LNCaP clone FGC (cell line): ENCODE measurements at places on chromosomes 16 and 17.

- DNase-seq, result no peak
Observed at GRCh38 chr17:42485680-42486079, 27.0 kb downstream of the ATP6V0A1 start.

DNA sequence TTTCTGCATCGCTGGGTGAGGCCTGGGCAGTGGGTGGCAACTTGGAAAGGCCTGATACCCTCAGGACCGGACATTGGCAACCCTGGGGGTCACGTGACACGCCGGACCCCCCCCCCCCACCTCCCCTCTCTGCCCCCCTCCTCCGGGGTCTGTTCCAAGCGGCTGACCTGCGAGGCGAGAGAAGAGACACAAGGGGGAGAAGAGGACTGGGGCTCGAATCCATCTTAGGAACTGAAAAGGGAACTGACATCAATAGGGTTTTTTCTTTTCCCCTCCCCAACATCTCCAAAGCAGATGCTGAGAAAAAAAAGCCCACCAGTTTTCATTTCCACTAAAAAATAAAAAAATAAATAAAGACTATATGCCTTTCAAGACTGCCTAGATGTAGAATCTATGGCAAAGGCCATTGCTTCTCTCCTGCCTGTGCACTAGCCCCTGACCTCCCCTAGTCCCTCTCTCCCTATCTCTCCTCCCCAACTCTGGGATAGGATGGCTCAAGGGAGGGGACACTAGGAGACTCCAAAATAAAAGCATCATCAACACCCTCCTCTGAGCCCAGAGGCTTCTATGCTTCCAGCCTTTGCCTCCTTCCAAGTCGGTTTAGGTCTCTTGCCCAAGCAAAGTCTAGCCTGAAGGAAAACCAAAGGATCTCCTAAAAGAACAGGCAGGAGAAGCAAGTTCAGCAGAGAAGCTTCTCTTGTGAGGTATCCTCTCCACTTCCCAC is 7.7 kb upstream of the HOXB2 start:
- no peak for DNase-seq

GRCh38 chr17:76968707-76969597 is 100.7 kb downstream of the MGAT5B start:
- no peak for DNase-seq

DNA sequence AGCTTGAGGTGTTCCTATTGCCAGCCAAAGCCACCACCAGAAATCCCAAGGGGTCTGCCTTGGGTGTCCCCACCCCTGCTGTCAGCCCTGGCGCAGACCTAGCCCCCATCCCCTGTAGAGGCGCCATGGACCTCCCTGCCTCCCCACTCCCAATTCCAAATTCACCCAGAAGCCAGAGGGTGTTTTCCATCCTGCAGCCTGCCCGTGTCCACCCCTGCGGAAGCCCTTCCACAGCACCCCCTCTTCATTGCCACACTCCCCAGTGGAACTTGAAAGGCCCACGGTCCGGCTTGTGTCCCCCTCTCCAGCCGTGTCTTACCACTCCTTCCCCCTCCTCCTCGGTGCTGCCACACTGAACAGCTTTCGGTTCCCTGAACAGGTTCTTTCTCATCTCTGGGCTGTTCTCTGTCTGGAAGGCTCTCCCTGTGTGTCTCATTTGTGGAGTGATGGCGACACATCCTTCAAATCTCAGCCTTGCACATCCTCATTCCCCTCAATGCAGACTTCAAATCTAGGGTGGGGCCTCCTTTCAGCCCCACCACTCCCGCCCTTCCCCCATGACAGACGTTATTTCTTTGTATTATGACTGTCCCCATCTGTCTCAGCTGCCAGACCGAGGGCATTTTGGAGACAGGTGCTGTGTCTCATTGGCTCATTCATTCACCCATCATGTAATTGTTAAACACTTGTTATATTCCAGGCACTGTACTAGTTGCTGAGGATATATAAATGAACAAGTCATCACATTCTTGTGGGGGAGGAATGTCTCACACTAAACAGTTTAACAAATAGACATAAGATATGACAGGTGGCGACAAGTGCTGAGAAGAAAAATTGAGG is 36.3 kb downstream of the ADGRG5 start:
- no peak for DNase-seq

DNA sequence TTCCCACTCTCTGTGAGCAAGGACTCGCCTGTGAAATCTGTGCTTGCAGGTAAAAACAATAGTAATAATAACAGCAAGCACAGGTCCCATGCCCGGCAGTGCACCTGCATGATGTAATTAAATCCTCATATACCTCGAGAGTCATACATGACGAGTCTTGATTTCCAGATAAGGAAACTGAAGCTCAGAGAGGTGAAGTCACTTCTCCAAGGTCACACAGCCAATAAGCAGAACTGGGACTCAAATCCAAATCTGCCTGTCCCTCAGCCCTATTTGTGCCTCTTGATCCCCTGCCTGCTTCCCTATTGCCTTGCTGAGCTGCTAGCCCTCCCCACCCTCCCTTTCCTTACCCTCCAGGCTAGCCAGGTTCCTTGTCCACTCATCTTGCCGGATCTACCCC is 38.0 kb upstream of the CPNE2 start:
- no peak for DNase-seq

DNA sequence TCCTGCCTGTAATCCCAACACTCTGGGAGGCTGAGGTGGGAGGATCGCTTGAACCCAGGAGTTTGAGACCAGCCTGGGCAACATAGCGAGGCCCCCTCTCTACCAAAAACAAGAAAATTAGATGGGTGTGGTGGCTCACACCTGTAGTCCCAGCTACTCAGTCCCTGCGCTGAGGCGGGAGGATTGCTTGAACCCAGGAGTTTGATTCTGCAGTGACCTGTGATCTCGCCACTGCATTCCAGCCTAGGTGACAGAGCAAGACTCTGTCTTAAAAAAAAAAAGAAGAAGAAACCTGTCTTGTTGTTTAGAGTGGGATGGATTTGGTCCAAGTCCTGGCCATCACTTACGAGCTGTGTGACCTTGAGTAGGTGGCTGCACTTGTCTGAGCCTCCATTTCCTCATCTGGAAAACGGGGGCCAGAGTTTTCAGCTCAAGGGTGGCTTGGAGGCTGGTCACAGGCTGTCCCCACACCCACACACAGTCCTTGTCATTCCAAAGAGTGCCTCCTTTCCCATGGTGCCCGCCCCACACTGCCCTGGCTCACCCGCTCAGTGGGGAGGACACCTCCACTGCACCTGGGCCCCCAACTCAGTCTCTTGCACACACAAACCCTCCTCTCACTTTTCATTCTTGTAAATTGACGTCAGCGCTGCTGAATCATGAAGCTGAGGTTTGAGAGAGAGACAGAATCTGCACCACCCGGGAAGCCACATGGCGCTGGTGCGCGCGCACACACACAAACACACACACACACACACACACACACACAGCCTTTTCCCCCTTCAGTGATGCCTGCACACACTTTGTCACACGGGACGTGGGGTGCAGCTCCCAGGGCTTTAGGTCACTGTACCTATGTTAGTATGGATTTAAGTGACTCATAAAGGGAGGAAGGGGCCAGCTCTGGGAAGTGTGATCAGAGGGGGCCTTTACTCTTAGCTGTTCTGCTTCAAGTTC is 4.2 kb downstream of the SOCS1 start:
- no peak for DNase-seq

GRCh38 chr16:80167657-80168390 is 373.0 kb upstream of the DYNLRB2 start:
- no peak for DNase-seq

DNA sequence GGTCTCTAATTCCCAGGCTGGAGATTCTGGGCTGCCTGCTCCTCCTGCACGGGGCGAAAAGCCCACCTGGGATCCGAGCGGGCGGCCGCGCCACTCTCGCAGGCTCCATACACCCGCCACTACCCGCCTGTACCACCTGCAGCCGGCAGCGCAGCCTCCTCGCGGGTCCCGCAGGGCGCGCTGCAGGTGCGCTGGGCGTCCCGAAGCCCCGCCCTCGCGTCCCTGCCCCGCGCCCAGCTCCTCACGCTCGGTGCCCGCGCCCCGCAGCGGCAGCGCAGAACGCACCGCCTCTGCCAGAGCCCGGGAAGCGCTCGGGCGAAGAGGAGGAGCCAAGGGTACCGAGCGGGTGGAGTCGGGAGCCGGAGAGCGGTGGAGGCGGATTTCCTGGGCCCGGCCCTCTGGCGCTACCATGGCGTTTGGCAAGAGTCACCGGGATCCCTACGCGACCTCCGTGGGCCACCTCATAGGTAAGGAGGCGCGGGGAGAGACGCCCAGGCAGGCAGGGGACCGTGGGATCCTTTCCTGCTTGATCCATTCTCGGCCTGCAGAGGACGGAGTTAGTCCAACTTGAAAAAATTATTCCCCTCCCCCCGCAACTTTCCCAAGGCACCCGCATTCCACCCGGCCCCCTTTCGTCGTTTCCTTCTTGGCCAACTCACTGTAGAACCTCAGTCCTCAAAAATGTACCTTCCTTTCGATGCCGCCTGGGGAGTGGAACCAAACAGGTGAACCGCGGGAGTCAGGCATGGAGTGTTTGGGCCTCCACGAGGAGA is at the start of gene TOM1L1:
TSS of gene TOM1L1 (plus strand) at position 396 of the 773 bp plus-strand sequence. CDS start at position 410, 14 bp downstream.
- DNase-seq, result peak; percentile 75

DNA sequence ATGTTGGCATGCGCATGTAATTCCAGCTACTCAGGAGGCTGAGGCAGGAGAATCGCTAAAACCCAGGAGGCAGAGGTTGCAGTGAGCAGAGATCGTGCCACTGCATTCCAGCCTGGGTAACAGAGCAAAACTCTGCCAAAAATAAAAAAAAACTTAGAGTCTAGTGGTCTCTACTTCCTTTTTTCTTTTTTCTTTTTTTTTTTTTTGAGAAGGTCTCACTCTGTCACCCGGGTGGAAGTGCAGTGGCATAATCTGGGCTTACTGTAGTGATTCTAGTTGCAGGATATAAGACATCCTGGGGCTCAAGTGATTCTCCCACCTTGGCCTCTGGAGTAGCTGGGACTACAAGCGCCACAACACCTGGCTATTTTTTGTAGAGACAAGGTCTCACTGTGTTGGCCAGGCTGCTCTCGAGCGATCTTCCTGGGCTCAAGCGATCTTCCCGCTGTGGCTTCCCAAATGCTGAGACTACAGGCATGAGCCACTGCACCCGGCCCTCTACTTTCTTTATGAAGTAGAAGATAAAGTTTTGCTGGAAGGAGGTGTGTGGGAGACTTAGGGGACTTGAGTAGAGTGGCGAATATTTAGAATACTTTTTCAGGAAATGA is 47.9 kb upstream of the TAOK1 start:
- DNase-seq, result no peak

DNA sequence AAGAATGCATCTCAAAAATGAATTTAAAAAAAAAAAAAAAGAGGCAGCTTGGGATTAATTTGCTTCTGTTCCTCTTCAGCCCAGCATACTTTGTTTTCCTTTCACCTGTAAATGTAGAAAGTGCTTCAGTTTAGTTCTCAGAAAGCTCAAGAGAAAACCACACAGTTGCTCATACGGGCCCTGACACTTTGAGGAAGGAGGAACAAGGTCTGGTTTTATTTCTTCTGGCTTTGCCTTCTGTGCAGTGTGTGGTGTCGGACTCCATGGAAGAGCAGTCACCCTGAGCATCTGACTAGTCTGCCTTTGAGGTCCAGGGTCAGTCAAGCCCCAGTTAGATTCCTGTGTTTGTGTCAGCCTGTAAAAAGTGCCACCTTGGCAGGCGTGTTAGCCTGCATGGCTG is 27.6 kb downstream of the NMT1 start:
- DNase-seq, result no peak

- DNase-seq, result no peak
Observed at GRCh38 chr16:29789775-29790182, 772 bp upstream of the KIF22 start.

- no peak for DNase-seq
Observed at GRCh38 chr16:57485091-57485915, 990 bp downstream of the DOK4 start.

- no peak for DNase-seq
Observed at GRCh38 chr17:47929218-47930000, 12.0 kb upstream of the PNPO start.

DNA sequence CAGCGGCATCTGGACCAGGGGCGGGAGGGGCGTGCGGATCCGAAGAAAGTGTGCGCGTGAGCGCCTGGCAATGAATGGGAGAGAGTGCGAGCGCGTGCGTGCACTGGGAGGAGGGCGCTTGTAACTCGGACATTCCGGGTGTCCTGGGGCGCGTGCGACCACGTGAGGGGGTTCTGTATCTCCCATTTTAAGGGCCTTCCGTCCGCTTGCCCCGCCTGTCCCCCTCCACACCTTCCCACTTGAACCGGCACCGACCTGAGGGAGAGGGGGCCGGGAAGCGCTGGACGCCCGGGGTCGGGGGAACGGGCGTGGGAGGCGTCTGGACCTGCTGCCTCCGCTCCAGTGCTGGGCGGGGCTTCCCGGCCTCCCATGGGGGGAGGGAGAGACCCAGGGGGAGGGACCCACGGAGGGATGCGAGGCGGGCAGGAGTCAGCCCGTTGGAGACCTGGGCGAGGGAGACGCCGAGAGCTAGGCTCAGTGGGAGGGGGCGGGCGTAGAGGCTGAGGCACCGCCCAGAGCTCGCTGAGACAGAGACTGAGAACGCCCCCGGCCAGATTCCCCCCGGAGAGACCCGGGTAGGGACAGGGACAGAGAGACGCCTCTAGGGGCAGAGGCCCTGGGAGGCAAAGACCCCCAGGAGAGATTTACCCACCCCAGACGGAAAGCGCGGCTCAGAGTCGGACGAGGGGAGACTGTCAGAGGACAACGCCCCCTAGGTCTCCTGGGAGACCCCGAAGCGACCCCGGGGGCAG is at the start of gene KREMEN2:
TSS of gene KREMEN2 (plus strand) at position 553 of the 752 bp plus-strand sequence. CDS start 246 bp downstream, outside the sequence.
- no peak for DNase-seq
